Jurkat, Clone E6-1 (cell line): ENCODE measurements at places on chromosomes 7 and 10.

DNA sequence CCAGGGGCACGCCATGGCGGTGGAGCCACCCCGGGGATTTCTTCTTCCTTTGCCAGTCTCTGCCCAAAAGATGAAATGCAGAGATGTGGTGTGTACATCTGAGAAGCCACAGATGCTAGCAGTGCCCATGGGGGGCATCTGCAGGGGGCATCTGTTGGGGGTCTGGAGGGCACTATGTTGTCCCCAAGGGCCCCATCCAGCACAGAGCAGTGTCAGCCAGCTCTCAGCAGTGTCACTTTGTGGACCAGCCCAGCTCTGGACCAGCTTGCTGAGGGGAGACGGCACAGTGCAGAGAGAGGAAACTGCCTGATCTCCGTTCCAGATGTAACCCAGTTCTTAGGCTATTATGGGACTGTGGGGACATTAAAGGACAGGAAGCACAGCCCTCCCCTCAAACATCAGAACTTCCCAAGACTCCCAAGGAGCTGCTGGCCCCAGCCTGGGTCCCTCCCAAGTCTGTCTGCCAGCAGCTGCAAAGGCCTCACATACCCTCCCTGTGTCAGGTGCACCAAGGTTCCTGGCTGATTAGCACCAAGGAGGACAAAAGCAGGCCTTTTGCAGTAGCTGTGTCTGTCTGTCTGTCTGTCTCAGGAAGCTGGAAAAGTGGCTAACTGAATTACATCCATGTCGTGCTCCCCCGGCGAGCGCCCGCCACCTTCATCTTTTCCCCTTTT lies 536.5 kb downstream of the PTPRN2 start:
- DNase-seq, result no peak

- DNase-seq, result no peak
These were observed 239.9 kb downstream of the CELF2 start for GRCh38 chr10:11257440-11258090.

- DNase-seq, result no peak
These were observed 4.7 kb downstream of the GLI3 start for GRCh38 chr7:42232275-42232674.

GRCh38 chr10:114026189-114027040 lies 17.3 kb upstream of the ADRB1 start:
- DNase-seq, result no peak

DNA sequence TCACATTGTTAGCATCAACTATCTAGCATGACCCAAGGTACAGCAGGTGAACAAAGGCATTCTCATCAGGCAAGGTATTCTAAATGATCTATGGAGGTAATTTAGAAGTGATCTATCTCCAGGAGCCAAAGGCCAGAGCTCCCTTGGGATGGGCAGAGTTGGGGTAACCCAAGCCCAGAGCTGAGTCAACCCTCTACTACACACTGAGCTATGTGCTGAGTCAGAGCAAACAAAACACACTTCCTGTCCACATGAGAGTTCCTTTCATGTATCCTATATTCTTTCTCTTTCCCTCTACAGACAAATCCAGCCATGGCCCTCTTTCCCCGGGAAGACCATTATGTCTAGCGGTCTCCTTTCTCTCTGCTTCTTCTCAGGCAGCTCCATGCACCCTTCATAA lies 68.2 kb upstream of the AGK start:
- DNase-seq, result no peak

GRCh38 chr10:110918643-110919348 lies at the start of gene BBIP1:
BBIP1 (minus strand) TSS chr10:110919180; CDS start chr10:110918157, 1,023 bp downstream.
- DNase-seq, result peak; percentile 100

DNA sequence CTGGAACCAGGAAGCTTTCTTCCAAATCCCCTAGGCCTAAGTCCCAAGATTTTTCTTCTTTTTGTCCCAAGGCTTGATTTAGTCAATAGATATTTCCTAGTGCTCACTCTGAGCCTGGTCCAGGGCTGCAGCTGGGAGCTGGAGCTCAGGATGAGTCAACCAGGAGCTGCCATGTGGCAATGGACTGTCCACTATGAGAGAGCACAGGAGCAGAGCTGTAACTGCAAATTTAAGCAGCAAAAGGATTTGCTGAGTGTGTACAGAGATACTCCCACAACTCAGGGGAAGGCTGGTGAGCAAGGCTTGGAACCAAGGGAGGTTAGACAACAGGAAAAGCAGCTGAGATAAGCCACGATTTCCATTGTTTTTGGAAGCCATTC lies 92.1 kb upstream of the CXCL12 start:
- DNase-seq, result no peak

DNA sequence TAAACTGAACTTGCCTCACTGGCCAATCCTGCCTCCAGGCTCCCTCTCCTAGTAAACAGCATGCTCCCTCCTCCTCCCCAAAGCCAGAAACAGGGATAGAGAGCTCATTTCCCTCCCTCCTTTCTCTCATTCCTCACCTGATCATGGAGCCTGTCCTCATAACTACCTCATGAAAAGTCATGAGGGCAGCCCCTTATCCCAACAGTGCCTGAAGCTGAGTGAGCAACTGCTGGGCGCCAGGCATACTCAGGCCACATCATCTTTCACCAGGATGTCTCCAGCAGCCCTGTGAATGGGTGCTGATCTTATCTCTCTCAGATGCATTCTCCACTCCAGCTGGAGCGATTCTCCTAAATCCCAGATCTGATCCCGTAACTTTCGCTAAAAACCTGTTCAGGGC lies 307.2 kb downstream of the PRPF18 start:
- no peak for DNase-seq

DNA sequence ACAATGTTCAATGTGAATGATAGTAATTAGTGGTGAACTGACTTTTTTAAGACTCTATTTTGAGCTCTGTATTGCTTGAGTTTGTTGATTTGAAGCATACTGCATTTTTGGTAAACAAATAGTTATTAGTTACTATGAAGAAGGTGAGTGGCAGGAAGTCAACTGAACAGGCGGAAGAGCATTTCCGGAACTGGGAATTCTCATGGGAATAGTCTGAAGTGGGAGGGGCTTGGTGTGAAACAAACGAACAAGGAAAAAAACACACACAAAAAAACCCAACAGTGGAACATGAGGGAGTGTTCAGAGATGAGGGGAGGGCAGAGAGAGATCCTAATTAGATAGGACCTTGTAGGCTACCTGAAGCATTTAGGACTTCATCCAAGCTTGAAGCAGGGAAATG lies 43.9 kb upstream of the C1QL3 start:
- no peak for DNase-seq

GRCh38 chr10:2914741-2915140 lies 152.6 kb upstream of the PFKP start:
- no peak for DNase-seq

GRCh38 chr10:84890706-84891105 lies 562.3 kb downstream of the CCSER2 start:
- no peak for DNase-seq

- no peak for DNase-seq
These were observed 8.4 kb downstream of the MLXIPL start for GRCh38 chr7:73615886-73616285.

DNA sequence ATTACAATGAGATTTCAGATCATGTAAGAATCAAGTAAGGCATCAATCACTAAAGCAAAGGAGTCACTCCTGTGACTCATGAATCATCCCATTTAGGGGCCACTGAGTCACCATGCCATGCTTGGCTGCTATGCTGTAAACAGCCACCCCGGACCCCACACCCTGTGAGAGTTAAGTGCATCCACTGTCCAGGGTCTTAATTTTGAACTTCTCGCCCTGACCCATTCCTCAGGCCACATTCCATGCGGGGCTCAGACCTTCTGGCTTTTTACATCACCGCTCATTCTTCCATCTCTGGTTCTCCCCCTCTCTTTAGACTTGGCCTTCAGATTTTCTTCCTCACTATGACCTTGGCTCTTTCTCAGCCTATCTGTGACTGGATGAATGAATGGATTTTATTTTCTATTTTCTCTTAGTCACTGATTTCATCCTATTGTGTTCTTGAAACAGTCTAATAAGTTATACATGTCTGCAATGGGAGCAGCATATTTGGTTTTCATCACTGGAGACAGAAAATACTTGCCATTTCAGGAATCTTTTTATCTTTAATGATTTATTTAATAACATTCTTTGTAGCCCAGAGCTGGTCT lies 239.6 kb downstream of the SKIDA1 start:
- DNase-seq, result no peak

GRCh38 chr7:138885383-138886147 lies 87.6 kb upstream of the ATP6V0A4 start:
- no peak for DNase-seq

DNA sequence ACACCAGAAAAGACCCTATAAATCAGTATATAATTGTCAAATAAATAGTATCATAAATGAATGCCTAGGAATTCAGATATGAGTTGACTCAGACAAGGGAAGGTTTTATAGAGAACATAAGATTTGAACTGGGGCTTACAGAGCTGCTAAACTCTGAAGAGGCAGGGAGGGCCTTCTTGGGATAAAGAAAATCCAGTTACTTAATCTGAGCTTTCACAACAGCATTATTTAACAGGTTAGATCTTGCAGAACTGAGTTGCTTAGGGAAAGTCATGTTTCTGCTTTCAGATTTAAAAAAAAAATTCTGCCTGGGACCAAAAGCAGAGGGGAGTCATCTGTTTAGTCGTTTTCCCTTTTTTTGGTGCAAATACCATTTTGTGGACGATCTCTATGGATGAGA lies 594.8 kb upstream of the FZD8 start:
- DNase-seq, result no peak

GRCh38 chr10:43372765-43373361 lies 1.4 kb downstream of the FXYD4 start:
- DNase-seq, result no peak

- no peak for DNase-seq
These were observed 38.4 kb upstream of the AQP1 start for GRCh38 chr7:30873207-30873606.

DNA sequence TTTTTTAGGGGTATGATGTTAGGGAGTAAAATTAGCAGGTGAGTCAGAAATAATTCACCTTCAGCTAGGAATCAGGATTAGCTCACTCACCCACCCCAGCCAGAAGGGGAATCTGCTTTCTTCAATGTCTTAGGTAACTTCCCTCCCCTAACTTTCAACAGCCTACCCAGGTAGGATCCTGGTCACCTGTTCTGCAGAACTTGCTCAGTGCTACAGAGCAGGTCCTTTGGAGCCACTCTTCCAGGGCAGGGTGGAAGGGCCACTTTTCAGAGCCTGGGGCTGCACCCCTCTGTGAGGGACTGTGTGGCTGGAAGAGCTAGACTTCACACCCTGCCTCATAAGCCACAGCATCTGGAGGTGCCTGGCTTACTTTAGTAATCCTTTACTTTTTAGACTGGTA lies 58.1 kb downstream of the SHH start:
- no peak for DNase-seq

- no peak for DNase-seq
These were observed 535.6 kb downstream of the DNAJB6 start for GRCh38 chr7:157872447-157872846.

DNA sequence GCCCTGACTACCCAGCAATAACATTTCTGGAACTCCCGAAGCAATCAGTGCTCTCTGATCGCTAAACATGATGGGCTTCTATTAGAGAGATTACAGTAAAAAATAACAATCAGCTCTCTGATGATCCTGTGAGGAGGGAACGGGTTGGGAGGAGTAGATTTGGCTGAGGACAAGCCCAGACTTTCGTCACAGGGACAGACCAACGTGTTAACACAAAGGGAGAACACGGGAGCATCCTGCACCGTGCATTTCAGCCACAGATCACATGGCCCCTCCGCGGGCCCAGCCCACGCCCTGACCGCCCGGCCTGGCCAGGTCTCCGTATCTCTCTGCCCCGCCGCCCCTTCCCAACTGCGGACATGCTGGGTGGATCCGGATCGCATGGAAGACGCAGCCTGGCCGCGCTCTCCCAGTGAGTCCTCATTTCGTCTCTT lies 95.0 kb upstream of the AGBL3 start:
- DNase-seq, result no peak

GRCh38 chr10:75197906-75198305 lies 12.7 kb upstream of the VDAC2 start:
- DNase-seq, result no peak

- no peak for DNase-seq
These were observed 120.0 kb downstream of the SEC23IP start for GRCh38 chr10:120012566-120012965.

DNA sequence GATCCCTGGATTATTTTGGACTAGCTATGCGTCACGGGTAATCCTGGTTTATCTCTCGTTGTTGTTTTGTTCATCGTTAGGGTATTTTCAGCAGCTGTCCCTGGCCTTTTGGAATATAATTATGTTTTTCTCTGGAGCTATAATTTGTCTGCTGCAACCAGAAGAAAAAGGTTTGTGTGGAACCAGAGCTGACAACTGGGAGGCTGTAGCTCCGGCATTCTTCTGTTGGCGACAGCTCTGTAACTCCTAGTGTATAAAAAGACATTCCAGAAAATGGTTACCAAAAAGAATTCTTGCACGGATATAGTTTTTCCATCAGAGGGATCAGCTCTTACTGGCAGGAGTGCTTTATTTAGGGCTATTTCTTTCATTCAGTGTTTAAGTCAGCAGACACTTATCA lies 130.9 kb upstream of the PRR15 start:
- no peak for DNase-seq

DNA sequence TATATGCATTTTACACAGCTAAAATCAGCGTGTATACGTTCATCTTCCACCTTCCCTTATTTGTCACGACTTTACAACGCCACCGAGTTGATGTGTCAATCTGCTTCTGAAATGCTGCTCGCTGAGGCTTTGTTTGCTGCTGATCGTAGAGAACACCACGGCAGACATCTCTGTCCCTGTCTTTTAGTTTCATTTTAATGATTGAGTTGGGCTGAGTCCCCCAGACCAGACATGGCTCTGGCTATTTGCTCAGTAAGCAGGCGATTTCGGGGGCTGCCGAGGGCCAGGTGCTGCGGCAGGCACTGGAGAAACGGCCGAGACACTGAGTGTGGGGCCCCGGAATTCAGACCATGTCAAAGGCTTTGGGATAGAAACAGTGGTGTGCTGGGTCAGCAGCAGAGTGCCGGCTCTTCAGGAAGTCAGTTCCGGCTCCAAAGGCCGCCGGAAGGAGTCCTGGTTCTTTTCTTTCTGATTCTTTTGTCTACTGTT lies 5.0 kb downstream of the LRRC27 start:
- DNase-seq, result no peak
